Stimulated activated CD8-positive, alpha-beta memory T cell treated with anti-CD3 and anti-CD28 coated beads, Interleukin-15, amount 100 ng/mL, for 24 hours (primary cell): ENCODE measurements at places on chromosomes 2 and 18.

DNA sequence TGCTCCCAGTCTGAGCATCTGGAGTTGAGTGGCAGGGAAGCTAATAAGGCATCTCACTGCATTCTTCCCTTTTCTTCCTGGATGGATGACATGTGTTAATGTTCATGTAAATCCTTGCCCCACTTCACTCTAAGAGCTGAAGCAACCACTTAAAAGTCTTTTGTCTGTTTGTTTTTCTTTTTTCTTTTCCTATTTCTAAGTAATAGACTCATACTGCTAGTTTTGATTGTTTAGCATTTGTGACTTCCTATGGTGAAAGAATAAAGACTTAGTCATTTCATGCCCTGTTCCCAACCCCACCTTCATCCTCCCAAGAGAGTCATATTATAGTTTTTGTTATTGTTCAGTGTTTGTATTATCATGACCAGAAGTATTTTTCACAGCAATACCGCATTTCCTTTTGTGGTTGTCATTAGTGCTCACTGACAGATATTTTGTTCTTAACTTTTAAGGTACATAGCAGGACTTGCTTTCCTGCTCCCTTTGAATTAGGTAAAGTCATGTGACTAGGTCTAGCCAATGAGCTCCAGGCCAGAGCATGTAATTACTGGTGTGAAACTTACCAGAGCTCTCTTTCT, 18.1 kb upstream of the SPP2 start:
- no peak for DNase-seq

DNA sequence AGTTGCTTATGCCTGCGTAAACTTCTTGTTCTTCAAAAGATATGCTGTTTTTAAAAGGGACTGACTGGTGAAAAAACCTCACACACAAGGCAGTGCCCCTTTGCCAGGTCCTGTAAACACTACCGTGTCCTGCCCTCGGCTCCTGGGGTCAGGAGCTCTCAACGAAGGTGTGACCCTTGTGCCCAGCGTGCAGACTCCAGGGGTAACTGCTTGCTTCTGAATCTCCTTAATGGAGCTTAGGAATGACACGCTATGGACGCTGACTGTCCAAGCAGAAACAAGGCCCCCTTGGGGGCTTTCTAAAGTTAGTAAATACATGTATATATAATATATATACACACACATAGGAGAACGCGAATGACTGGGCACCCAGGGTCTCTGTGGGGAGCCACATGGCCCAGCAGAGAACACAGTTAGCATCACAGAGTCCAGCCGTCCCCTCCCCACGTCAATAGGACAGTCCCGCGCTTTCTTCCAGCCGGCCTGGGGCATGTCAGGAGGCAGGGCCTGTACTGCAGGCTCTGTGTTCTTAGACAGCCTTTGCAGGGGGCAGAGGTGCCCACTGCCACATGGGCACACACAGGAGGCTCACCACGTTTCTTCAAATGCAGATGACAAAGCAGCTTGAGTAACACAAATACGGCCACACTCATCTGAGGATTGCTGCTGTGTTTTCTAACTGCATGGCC, 96.1 kb downstream of the HDAC4 start:
- DNase-seq: no peak

DNA sequence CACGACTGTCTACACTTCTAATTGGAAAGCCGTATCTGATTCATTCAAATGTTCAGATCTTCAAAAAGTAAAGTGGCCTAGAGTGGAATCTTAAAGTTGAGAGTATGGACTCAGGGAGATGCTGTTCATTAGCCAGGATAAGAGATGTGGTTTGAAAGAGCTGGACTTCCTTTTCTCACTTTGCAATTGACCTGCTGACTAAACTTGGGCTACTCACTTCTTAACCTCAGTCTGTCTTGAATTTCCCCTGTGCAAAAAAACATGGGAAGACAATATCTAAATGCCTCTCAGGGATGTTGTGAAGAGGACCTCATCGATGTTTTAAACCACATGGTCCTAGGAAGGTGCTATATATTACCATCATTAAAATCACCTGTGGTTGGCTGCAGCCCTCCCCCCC, 64.1 kb downstream of the BCL2 start:
- DNase-seq: no peak

GRCh38 chr2:223971-224760, 39.7 kb downstream of the SH3YL1 start:
- no peak for DNase-seq

DNA sequence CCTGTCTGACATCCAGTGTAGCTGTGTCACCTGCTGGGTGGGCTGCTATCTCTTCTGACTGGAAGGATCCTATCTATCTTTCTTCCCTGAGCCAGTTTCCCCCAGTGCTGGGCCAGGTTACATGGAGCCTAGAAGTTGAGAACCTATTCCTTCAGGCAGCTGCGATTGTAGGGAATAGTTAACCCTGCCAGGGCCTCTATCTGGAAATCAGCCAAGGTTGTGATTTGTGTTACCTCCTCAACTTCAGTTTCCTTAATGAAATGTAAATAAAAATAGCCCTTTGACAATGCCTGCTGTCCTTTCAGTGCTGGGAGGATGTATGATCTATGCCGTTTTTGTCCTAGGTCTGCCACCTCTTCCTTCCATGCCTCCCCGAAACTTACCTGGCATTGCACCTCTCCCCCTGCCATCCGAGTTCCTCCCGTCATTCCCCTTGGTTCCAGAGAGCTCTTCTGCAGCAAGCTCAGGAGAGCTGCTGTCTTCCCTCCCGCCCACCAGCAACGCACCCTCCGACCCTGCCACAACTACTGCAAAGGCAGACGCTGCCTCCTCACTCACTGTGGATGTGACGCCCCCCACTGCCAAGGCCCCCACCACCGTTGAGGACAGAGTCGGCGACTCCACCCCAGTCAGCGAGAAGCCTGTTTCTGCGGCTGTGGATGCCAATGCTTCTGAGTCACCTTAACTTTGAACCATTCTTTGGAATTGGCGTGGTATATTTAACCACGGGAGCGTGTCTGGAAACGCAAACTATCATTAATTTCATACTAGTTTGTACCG, 36.6 kb downstream of the GORASP2 start:
- no peak for DNase-seq

DNA sequence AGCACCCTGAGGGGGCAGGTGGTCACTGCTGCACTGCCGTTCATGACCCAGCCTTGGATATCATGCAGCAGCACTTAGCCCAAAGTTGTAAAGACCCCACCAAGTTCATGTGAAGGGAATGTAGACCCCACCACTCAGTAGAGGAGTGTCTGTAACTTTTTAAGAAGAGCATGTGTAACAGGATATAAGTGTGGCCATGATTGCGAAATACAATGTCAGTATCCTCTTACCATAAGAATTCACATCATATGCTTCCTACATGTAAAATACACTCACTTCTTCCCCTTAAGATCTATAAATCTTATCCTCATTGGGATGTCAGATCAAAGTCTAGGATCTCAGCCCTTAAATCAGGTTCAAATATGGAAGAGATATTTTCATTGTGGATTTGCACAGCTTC, 276.9 kb downstream of the PTPRM start:
- no peak for DNase-seq

GRCh38 chr18:66630831-66631230, 26.9 kb upstream of the CDH19 start:
- no peak for DNase-seq

- no peak for DNase-seq
Observed at GRCh38 chr18:6505498-6505875, 90.8 kb upstream of the L3MBTL4 start.

GRCh38 chr18:74457725-74458421, 765 bp upstream of the DIPK1C start:
- no peak for DNase-seq

GRCh38 chr2:119126650-119127049, 31.9 kb downstream of the C1QL2 start:
- peak; percentile 5 for DNase-seq

- DNase-seq: no peak
Observed at GRCh38 chr2:55148269-55148668, 83.8 kb downstream of the CLHC1 start.

- no peak for DNase-seq
Observed at GRCh38 chr2:240586919-240587800, 626 bp downstream of the CAPN10 start.

GRCh38 chr2:149928011-149928410, 340.4 kb upstream of the MMADHC start:
- no peak for DNase-seq

- DNase-seq: no peak
Observed at GRCh38 chr18:45512363-45512953, 102.8 kb upstream of the SLC14A2 start.

GRCh38 chr2:143787674-143788073, 658.5 kb downstream of the ARHGAP15 start:
- no peak for DNase-seq

DNA sequence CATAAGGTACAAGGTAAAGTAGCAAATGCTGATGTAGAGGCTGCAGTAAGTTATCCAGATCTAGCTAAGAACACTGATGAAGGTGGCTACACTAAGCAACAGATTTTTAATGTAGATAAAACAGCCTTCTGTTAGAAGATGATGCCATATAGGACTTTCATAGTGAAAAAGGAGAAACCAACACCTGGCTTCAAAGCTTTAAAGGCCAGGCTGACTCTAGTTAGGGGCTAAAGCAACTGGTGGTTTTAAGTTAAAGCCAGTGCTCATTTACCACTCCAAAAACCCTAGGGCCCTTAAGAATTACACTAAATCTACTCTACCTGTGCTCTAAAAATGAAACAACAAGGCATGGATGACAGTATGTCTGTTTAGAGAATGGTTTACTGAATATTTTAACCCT, 131.0 kb downstream of the DNAH6 start:
- DNase-seq: no peak

DNA sequence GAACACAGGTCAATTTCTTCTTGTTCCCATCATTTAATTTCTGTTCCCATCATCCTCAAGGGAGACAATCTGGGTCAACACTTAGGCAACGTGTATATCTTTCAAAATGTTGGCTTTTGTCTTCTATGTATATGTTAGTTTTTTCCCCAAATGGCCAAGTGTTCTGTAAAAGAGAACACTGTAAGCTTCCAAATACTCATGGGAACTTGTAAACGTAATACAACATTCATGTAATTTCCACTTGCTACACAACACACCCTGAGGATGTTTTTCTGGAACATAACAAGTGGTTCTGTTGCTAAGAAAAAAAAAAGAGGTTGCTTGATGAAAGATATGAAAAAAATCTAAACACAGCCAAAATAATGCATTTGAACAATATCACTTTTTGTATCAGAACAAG, 149.1 kb downstream of the ATAD2B start:
- no peak for DNase-seq

GRCh38 chr18:67463829-67464228, 52.7 kb downstream of the DSEL start:
- no peak for DNase-seq

GRCh38 chr2:45849491-45850283, 198.2 kb downstream of the PRKCE start:
- DNase-seq: no peak

DNA sequence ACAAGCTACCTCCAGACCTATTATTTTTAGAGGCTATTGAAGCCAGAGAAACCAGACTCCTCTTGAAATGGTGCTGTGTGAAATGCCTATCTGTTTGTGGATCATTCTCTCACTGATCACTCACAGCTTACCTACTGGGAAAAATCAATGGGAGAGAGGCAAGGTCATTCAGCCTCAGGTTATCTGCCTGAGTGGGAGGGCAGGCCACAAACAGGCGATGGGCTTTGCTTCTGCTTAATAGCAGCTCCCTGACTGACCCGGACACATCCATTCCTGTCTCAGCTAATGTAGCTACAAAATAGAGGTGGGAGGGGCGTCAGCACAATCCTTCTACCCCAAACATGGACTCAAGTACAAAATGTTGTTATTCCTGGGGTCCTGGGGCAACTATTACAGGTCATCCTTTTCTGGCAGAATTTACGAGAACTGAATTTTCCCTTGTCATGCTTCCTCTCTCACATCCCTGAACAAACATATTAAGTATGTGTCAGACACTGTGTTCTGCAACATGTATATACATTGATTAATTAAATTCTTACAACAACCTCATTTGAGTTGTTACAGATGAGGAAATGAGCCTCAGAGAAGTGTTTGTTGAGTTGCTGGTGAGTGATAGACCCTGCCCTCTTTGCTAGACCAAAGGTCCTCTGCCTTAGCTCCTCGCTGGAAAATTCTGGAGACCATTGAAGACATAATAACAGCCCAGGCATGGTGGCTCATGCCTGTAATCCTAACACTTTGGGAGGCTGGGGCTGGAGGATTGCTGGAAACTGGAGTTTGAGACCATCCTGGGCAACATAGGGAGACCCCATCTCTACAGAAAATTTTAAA, 60.5 kb downstream of the CDK15 start:
- DNase-seq: no peak

GRCh38 chr2:134713176-134713575, 5.6 kb downstream of the TMEM163 start:
- DNase-seq: no peak

GRCh38 chr2:20594048-20594750, 56.7 kb downstream of the HS1BP3 start:
- DNase-seq: no peak

DNA sequence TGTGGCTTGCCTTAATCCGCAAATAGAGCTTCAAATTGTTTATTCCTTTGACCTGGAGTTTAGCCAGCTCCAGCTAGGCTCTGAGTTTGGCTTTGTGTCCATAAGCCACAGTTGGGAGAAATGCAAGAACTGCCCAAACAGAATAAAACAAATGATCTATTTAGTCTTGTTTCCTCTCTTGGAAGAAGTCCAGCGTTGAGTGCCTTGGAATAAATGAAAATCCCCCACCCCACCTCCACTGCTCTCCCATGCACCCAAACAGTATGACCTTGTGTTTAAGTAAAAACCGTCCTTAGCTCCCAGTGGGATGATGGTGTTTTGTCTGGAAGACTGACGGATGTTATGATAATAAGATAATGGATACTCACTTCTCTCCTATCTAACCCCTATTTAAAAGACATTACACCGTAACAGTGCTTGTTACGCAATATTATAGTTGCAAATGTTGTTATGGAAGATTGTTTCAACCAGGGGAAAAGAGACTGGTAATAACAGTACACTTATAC, 3.2 kb upstream of the SERPINE2 start:
- no peak for DNase-seq

GRCh38 chr18:36446059-36446458, 148.5 kb downstream of the FHOD3 start:
- no peak for DNase-seq

GRCh38 chr18:60446821-60447220, 74.2 kb upstream of the MC4R start:
- no peak for DNase-seq

DNA sequence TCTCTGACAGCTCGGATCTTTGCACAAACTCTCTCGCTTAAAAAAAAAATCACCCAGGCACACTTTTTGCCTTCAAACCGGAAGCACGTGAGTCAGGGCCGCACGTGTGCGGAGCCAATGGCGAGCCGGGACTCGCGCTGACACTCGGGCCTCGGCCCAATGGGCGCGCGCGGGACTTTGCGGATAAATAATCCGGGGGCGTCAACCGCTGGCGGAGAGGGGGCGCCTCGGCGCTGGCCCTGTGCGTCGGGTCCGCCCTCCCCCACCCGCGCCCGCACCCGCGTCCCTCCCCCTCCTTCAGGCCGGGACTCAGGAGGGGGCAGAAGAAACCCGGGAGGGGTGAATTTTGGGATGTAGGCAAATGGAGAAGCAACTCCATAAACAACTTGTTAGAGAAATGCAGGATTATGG, 319 bp upstream of the EN1 start:
- DNase-seq: no peak

GRCh38 chr18:13390196-13390595, 171.6 kb downstream of the LDLRAD4 start:
- no peak for DNase-seq

- no peak for DNase-seq
Observed at GRCh38 chr2:27606611-27607010, 22.2 kb downstream of the CCDC121 start.
